ENCODE measurements at places on chromosomes 1 and 21.

GRCh38 chr1:43890815-43891214 lies 42.8 kb upstream of the ARTN start:
- DNase-seq = no peak

GRCh38 chr1:167752219-167752985 lies 30.6 kb downstream of the MPZL1 start:
- peak; percentile 13 for DNase-seq

DNA sequence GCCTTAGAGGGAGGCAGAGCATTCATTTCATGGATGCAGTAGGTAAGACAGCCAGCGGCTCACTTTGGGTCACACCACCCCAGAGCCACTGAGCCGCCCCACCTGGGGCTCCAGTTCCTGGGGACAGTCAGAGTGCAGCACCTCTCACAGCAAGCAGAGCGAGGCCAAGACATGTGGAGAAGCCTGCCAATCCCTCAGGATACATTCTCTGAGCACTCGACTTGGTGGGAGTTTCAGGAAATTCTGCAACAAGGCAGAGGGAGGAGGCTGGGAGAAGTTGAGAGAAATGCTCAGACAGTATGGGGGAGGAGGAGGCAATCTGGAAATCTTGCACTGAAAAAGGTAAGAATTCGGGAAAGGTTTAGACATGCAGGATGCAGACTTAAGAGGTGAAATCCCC lies 60.8 kb upstream of the WLS start:
- DNase-seq = no peak

DNA sequence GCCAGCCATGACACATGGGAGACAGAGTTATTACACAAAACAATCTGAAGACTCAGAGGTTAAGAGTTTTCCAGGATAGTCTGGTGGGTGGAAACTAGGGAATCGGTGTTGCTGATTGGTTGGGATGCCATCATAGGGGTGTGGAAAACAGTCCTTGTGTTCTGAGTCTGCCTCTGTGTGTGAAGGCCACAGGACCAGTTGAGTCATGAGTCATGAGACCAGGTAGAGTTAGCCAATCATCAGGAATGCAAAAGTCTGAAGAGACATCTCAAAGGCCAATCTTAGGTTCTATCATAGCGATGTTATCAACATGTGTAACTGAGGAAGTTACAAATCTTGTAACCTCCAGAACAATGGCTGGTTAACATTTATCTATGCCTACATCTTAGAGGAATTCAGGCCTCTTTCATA lies 49.7 kb upstream of the NEK7 start:
- DNase-seq = peak; percentile 36

Measured in LHCN-M2 (cell line).